ENCODE measurements at places on chromosomes 1 and 21. TPM values are rescaled to one million over a fixed set of nuclear protein-coding genes. Genes with fewer than 3 reads are reported as not detected.

- no peak overlapping the region for H3K27ac ChIP-seq
- no peak for DNase-seq
- no peaks in the 10 kb centered on the region for H3K36me3 ChIP-seq
- no peak overlapping the region for H3K4me3 ChIP-seq
- H3K27me3 ChIP-seq: peaks cover 21% of the 10 kb centered on the region
Observed at GRCh38 chr1:154786804-154787570, 83.1 kb downstream of the KCNN3 start.

The KCNA3 gene
- 0.45 TPM for total RNA-seq

DNA sequence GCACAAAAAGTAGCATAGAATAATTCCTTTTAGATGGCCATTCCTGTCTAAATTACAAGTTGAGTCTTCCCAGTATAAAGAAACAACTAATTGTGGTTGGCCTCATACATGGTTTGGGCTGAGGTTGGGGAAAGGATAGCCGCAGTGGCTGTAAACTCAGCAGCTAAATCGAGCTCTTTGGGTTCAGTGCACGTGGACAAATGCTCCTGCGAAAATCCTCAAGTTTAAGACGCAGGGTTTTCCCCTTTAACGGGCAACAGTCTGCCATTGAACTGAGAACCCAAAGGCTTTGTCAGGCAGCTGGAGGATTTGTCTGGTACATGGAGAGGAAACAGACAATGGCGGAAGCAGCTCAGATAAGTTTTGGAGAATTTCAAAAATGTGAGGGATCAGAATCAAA is 331.9 kb downstream of the TGFB2 start:
- no peak overlapping the region for H3K27ac ChIP-seq
- peaks cover 18% of the 10 kb centered on the region for H3K4me1 ChIP-seq
- no peaks in the 10 kb centered on the region for H3K27me3 ChIP-seq
- no peaks in the 10 kb centered on the region for H3K36me3 ChIP-seq

GRCh38 chr1:205260948-205261732 is 33.4 kb downstream of the TMCC2 start:
- no peaks in the 10 kb centered on the region for H3K27me3 ChIP-seq
- H3K4me3 ChIP-seq: no peak overlapping the region
- H3K27ac ChIP-seq: no peak overlapping the region
- H3K36me3 ChIP-seq: no peaks in the 10 kb centered on the region
- no peak for DNase-seq

DNA sequence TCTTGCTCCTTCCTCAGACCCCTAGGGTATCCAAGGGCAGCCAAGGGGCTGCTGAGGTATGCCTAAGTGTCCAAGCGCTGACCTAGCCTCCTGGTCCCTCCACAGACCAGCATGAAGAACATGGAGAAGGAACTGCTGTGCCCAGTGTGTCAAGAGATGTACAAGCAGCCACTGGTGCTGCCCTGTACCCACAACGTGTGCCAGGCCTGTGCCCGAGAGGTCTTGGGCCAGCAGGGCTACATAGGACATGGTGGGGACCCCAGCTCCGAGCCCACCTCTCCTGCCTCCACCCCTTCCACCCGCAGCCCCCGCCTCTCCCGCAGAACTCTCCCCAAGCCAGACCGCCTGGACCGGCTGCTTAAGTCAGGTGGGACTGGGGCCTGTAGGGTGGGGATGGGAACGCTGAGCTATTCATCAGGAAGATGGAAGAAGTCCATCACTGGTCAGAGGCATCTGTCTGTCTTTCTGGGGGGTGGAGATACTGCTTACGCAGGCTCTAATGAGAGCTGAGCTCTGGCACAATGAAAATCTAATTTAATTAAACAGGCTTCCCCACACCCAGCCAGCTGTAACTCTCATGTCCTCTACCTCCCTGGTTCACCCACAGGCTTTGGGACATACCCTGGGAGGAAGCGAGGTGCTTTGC is 1.8 kb downstream of the TRIM46 start:
- no peak for DNase-seq
- no peaks in the 10 kb centered on the region for H3K36me3 ChIP-seq
- peaks cover 11% of the 10 kb centered on the region for H3K27me3 ChIP-seq
- H3K27ac ChIP-seq: no peak overlapping the region

DNA sequence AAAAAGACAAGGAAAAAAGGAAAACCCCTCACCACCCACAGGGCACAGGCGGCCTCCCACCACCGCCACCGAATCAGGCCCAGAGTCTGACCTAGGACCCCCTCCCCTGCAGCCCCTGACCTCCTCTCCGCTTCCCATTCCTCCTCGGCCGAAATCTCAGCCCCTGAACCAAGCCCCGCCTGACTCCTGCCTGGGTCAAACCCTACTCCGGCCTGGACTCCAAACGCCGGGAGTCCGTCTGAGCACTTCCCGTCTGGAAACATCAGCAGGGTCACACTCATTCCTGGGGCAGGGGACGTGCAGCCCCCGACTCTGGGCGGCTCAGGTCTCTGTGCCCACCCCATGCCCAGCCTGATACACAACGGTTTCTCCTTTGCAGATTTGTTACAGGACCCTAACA is 26.4 kb upstream of the SUMO3 start:
- H3K4me3 ChIP-seq: no peak overlapping the region
- H3K27me3 ChIP-seq: peaks cover 15% of the 10 kb centered on the region
- peaks cover 3% of the 10 kb centered on the region for H3K36me3 ChIP-seq
- H3K27ac ChIP-seq: no peak overlapping the region
- H3K4me1 ChIP-seq: peaks cover 13% of the 10 kb centered on the region

The PADI2 gene
- total RNA-seq: 0.52 TPM

DNA sequence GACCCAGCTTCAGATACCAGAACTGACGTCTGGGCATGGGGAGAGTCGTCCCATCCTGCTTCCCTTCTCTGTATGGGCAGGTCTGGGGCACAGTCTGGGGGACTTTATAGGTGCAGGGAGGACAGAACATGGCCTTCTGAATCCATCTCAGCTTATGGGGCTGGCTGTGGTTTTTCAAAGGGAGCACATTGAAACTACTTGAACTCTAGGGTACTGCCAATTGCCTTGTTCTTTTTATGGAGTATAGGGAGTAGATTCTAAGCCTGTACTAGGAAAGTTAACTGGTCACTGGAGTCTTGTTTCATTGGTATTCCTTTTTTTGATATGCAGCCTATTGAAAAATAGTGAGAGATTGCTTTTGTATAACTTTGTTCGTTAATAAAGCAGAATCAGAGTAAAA is 90.2 kb downstream of the ATP5PO start:
- peaks cover 15% of the 10 kb centered on the region for H3K4me1 ChIP-seq
- peaks cover 37% of the 10 kb centered on the region for H3K36me3 ChIP-seq
- no peak overlapping the region for H3K4me3 ChIP-seq

The SLC45A1 gene
- total RNA-seq: 4.9 TPM

- peaks cover 2% of the 10 kb centered on the region for H3K4me1 ChIP-seq
- H3K36me3 ChIP-seq: no peaks in the 10 kb centered on the region
- H3K4me3 ChIP-seq: no peak overlapping the region
- no peak overlapping the region for H3K27ac ChIP-seq
- no peak for DNase-seq
- no peaks in the 10 kb centered on the region for H3K27me3 ChIP-seq
Observed at GRCh38 chr1:97210307-97210706, 488.7 kb downstream of the PTBP2 start.

DNA sequence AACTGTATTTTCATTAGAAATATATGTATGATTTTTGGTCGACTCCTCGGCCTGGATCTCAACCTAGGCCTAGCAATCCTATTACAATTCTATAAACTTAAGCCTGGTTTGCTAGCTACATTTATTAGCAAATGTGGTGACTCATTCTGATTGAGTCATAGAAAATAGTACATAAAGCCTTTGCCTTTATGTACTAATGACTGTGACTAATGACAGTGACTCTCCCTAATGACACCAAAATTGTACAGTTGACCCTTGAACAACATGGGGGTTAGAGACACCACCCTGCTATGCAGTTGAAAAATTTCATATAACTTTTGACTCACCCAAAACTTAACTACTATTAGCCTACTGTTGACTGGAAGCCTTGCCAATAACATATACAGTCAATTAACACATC is 78.9 kb downstream of the CLEC20A start:
- DNase-seq: no peak
- H3K36me3 ChIP-seq: peaks cover 17% of the 10 kb centered on the region
- no peaks in the 10 kb centered on the region for H3K27me3 ChIP-seq
- H3K27ac ChIP-seq: no peak overlapping the region
- no peak overlapping the region for H3K4me3 ChIP-seq

The TNFRSF4 gene
- 0.34 TPM for total RNA-seq

DNA sequence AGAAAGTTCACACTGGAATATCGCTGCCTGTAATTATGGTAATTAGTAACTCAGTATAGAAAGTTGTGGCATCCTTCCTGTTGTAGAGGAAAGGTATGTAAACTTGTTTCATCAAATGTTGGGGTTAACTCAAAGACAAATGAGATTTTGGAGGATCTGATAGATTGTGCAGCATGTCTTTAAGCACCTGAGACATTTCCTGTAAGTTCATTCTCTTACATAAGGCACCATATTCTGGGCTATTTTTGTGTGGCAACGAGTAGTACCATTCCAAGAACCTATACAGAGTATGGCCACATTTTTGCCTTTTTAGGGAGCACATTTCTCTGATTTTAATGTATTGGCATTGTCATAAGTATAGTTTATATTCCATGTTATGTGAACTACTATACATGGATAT is 88.8 kb downstream of the CDC14A start:
- H3K27me3 ChIP-seq: no peaks in the 10 kb centered on the region
- peak overlapping the region; percentile 81 for H3K27ac ChIP-seq
- DNase-seq: no peak
- no peak overlapping the region for H3K4me3 ChIP-seq

The KCNJ9 gene
- total RNA-seq: 0.07 TPM

DNA sequence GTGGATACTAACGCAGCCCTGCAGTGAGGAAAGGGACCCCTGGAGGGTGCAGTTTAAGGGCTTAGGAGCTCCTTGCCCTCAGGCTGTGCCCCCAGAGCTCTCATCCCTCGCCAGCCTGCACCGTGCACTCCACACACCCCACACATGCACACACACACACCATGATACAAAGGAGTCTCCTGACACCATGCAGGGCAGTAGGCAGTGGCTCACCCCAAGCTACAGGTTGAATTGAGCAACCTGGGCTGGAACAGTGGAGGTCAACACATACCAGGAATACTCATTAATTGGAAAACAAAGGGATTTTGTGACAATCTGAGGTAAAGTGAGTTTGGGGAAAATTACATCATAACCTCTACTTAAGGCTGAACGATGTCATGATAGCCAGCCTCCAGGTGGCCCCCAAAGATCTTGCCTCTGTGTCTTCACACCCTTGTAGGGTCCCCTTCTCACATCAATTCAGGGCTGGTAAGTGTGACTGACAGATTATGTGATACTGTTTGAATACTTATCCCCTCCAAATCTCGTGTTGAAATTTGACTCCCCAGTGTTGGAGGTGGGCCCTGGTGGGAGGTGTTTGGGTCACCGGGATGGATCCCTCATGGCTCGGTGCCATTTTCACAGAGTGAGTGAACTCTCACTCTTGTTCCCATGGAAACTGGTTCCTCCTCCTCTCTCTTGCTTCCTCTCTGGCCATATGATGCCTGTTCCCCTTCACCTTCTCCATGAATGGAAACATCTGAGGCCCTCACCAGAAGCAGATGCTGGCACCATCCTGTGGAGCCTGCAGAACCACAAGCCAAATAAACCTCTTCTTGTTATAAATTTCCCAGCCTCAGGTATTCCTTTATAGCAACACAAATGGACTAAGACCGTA is 111.0 kb upstream of the RAB4A start:
- H3K27ac ChIP-seq: no peak overlapping the region
- H3K36me3 ChIP-seq: no peaks in the 10 kb centered on the region
- no peaks in the 10 kb centered on the region for H3K27me3 ChIP-seq
- H3K4me3 ChIP-seq: no peak overlapping the region
- DNase-seq: no peak

DNA sequence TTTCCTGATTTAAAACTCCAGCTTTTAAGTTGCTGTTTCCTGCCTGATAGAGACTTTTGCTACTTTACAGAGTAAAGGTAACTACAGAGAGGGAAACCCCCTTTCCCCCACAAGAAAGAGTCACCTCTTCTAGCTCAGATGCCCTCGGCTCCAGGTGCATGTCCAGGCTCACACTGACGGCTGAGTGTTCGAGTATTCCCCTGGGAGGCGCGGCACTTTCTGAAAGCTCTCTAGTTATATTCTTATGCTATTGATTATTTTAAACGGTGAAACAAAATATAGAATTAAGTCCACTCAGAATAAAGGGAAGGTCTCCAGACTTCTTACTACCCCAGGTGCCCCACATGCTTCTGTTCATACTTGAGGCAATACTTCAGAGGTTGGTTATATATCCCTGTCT is 160.3 kb upstream of the FMN2 start:
- H3K27me3 ChIP-seq: no peaks in the 10 kb centered on the region
- H3K4me3 ChIP-seq: no peak overlapping the region
- DNase-seq: no peak
- no peak overlapping the region for H3K27ac ChIP-seq
- H3K4me1 ChIP-seq: no peaks in the 10 kb centered on the region

- no peak overlapping the region for H3K27ac ChIP-seq
- no peaks in the 10 kb centered on the region for H3K27me3 ChIP-seq
- DNase-seq: no peak
- H3K4me1 ChIP-seq: peaks cover 15% of the 10 kb centered on the region
- no peak overlapping the region for H3K4me3 ChIP-seq
Observed at GRCh38 chr1:185720633-185721272, 13.4 kb upstream of the HMCN1 start.

The KRTAP7-1 gene
- not detected for total RNA-seq

The IL22RA1 gene
- 0.11 TPM for total RNA-seq

DNA sequence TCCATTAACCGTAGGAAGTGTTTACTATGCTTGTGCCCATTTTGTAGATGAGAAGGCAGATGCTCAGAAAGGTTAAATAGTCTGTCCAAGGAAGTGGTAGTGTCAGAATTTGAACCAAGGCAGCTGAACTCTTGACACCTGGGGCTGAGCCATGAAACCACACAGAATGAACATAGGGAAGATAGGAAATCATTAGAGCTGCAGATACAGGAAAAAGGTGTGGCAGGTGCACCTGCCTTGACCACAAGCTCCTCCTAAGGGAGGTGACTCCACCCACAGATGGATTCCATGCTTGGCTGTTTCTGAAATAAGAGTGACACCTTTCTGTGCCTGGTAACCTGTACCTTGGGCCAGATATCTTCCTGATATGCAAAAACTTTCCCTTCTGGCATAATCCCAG is 69.9 kb upstream of the IGSF21 start:
- DNase-seq: no peak
- H3K36me3 ChIP-seq: no peaks in the 10 kb centered on the region
- peaks cover 3% of the 10 kb centered on the region for H3K4me1 ChIP-seq
- H3K27me3 ChIP-seq: peaks cover 45% of the 10 kb centered on the region

GRCh38 chr1:223844787-223845036 is 1.0 kb downstream of the TP53BP2 start:
- no peaks in the 10 kb centered on the region for H3K27me3 ChIP-seq
- H3K27ac ChIP-seq: peak overlapping the region; percentile 99
- peak overlapping the region; percentile 95 for H3K4me3 ChIP-seq
- peaks cover 34% of the 10 kb centered on the region for H3K4me1 ChIP-seq

DNA sequence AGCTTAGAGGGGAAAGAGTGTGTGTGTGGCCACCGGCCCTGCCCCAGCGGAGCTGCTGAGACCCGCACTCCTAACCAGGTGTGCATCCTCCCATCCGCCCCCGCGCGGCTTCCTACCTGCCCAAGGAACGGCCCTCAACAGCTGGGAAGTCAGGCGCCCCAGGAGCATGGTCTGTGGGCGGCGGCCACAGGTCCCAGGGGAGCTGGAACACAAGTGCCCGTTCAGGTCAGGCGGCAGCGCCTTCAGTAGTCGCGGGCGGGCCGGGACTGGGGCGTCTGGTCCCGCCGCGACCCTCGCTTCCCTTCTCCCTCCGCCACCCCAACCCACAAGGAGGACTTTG is 448 bp downstream of the AURKAIP1 start:
- peak overlapping the region; percentile 66 for H3K27ac ChIP-seq
- peaks cover 14% of the 10 kb centered on the region for H3K4me1 ChIP-seq
- no peaks in the 10 kb centered on the region for H3K27me3 ChIP-seq
